A673 (cell line): ENCODE measurements at places on chromosomes 11 and 22. TPM values are rescaled to one million over a fixed set of nuclear protein-coding genes. Genes with fewer than 3 reads are reported as not detected.

- peak; percentile 9 for DNase-seq
These were observed 72.5 kb downstream of the GLYATL1 start for GRCh38 chr11:59011655-59012397.

GRCh38 chr11:18669711-18670110, 28.9 kb upstream of the TMEM86A start:
- no peak for DNase-seq

GRCh38 chr22:23065069-23065451, 5.3 kb upstream of the GNAZ start:
- no peak for DNase-seq

DNA sequence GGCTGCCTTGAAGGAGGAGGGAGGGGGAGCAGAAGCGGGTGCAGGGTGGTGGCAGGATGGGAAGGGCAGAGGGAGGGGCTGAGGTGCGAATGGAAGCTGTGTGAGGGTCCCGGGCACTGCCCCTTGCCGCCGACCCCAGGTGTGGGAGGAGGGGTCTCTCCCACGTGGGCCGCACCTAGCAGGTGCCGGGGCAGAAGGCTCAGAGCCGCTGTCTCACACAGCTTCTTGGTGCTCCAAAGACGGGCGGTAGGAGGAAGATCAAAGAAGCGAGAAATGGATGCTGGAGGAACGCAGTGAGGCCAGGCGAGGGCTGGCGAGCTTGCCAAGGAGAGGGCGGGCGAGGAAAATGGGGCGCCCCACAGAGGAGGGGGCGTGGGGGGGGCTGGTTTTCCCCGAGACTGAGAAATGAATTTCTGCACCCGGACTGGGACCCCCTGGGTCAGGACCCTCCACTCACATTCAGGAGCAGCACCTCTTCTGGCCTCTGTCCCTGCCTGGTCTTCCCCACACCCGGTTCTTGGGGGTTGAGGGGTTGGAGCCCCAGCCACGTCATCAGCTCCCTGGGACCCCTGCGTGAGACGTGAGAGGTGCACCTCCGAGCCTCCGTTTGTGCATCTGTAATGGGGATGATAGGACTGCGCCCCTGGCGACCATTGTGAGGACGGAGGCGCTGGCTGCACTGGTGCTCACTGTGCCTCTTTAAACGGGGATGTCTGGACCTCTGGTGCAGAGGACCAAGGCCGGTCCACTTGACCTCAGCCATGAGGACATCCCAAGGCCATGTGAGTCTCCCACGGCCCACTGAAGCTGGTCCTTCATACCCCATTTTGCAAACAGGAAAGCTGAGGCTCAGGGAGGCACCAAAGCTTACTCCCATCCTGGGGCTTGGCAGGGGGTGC, 16.8 kb downstream of the LSP1 start:
- DNase-seq = peak; percentile 23

DNA sequence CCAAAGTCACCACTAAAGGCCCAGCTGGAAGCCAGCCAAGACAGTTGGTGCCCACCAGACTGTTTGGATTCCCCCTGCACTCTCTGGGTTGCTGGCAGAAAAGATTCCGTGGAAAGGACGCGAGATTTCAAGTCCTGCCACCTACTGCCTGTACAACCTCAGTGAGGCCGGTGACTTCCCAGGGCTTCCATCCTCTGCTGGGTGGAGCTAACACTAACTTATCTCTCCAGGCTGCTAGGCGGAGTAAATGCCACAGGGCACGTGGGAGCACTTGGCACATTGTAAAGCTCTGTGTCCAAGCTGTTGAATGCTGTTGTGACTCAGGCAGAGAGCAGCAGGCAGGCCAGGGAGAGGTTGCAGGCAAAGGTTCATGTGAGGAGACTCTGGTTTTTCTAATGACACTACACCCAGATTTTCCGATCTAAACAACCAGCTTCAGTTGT, 50.9 kb upstream of the CDON start:
- DNase-seq = peak; percentile 82

GRCh38 chr22:24391836-24392217, 35.6 kb upstream of the ADORA2A start:
- DNase-seq = no peak

GRCh38 chr11:84963240-84963639, 663.9 kb downstream of the DLG2 start:
- DNase-seq = no peak

GRCh38 chr11:61698173-61698948, 18.2 kb downstream of the DAGLA start:
- DNase-seq = peak; percentile 38

DNA sequence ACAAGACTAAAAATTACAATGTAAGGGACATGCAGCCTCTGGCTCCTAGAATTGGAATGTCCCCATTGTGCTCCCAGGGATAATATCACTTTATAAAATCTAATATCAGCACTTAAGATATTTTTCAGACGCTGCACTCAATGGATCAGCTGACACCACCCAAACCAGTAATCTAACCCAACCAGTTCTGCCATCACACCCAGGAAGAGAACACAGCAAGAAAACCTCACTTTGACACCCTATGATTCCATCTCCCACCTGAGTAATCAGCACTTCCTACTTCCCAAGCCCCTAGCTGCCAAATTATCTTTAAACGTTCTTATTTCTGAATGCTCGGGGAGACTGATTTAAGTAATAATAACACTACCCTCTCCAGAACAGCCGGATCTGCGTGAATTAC, 2.6 kb downstream of the CASP4 start:
- no peak for DNase-seq

ISX gene
- total RNA-seq = not detected in 2 replicates

ANGPTL5 gene
- not detected in 2 replicates for total RNA-seq

TRPT1 gene
- total RNA-seq = 43.6 and 59.6 TPM in 2 replicates

DRICH1 gene
- total RNA-seq = 0.45 and 0.79 TPM in 2 replicates

DNA sequence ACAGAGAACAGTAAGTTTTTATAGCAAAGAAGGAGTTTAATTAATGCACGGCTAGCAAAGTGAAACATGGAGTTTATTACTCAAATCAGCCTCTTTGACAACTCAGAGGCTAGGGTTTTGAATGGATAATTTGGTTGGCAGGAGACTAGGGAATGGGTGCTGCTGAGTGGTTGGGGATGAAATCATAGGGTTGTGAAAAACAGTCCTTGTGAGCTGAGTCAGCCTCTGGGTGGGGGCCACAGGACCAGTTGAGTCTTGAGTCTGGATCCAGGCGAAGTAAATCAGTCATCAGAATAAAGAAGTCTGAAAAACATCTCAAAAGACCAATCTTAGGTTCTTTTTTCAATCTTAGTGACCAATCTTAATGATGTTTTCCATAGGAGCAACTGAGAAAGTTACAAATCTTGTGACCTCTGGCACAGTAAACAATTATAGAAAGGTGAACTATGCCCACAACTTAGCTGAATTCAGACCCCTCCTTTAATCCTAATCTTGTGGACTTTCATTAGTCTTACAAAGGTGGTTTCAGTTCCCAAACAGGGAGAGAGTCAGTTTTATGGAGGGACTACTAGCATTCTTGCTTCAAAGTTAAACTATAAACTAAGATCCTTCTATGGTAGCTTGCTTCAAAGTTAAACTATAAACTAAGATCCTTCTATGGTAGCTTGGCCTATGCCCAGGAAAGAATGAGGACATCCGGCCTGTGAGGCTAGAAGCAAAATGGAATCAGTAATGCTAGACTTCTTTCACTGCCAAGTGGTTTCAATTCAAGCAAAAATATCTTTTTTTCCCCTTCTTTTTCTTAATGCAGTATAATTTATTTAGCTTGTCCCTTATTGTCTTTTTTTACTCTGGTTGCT, 84.5 kb downstream of the AASDHPPT start:
- no peak for DNase-seq

- DNase-seq = no peak
These were observed 38.3 kb downstream of the PIK3IP1 start for GRCh38 chr22:31253949-31254348.

DNA sequence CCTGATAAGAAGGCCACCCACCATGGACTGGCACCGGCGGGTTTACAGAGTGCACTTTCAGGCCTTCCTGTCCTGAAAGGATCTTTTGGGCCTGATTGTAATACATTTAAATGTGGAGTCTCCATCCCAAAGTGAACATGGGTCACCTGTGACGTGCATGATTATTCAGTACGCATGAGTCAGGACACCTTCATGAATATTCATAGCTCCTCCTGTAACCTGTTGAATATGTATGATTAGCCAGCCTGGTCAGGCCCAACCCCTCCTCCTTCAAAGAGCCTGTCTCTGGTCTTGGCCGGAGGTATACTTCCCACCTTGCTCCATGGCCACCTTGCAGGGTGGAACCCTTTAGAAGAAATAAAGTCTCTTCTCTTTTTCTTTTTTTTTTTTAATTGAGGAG, 75.9 kb upstream of the NUP50 start:
- no peak for DNase-seq
